ENCODE measurements at places on chromosomes 2 and 18.
A peak's percentile ranks its signal among the peaks of the same experiment; 100 is the strongest.

- DNase-seq: no peak
Measured at GRCh38 chr2:132725748-132726147, 55.7 kb upstream of the LYPD1 start.

GRCh38 chr2:232170396-232170795 lies 208.2 kb upstream of the ALPP start:
- DNase-seq: no peak

DNA sequence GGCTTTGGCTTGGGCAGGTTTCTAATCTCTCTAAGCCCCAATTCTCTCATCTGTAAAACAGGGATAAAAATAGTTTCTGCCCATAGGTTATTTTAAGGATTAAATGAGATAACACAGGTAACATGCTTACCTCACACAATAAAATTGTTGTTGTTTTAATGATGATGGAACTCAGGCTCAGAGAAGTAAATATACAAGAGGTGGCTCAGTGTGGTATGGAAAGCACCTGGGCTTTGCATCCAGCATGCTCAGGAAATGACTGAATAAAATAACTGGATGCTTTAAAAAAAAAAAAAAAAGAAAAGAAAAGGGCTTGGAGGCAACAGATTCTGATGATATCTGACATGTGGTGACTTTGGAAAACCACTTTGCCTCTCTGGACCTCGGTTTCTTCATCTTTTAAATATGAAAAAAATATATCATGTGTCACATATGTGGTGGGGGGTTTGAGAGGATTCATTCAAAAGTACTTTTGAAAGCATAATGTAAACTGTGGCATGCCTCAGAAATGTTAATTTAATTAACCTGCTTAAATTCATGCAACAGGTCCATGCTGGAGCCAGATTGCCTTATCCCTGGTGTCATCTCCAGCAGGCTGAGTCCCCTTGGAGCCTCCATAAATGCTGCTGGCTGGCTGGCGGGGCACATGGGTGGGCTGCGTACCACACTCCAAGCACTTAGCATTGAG lies 112.8 kb upstream of the CDC42EP3 start:
- DNase-seq: no peak

GRCh38 chr2:164839914-164840457 lies 1.6 kb downstream of the COBLL1 start:
- DNase-seq: no peak

DNA sequence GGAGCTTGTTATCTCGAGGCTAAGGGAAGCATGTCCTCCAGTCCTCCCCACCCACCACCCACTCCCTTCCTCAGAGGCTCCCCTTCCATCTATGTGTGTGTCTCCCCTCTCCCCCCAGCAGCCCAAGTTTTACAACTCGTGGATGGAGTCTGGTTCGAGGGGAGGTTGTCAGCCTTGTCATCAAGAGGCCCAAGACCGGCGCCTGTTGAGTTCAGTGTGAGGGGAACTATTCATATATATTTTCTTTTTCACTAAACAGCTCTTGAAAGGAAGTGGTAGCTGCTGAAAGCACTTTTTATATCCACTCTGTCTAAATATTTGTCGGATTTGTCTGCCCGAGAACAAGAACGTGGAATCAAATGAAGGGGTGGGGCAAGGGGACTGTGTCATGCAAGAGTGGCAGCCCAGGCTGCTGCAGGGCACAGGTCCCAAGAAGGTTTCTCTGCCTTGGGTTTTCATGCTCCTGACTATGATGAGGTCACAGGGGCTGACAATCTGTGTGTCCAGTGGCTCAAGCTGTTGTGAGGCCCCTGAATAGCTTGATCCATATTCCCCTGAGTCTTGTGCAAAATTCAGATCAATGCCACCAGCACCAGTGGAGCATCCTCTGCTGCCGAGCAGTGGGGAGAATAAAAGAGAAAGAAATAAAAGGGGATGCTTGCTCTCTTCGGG lies 35.0 kb downstream of the NRP2 start:
- DNase-seq: no peak

DNA sequence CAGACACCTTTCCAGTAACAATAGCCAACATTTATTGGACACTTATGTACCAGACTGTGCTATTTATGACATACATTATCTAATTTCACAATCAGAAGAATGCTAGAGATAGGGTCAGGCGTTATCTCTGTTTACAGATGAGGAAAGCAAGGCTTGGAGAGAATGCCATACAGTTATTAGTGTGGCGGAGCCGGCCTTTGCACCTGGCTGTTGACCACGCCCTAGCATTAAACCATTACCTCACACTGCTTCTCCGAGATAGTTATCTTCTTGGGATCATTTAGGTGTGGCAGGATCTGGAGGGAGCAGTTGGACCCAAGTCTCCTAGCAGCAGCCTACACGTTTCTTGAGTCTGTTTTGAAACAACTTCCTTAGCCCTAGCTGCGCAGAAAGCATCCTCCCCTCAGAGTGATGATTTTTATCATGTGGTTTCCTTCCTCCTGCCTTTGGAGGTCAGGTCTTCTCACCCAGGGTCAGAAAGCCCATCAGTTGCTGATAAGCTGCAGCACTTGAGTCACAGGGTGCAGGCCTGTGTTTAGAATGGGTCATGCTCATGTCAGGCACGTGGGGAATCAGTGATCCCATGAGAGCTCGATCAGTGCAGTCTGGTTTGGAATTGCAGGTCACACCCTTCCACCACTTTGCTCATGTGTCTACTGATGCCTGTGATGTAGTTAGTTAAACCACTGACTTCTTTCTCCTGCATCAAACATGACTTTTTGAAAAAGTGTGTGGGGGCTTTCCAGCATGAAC lies 118.2 kb downstream of the SPTBN1 start:
- peak; percentile 37 for DNase-seq

DNA sequence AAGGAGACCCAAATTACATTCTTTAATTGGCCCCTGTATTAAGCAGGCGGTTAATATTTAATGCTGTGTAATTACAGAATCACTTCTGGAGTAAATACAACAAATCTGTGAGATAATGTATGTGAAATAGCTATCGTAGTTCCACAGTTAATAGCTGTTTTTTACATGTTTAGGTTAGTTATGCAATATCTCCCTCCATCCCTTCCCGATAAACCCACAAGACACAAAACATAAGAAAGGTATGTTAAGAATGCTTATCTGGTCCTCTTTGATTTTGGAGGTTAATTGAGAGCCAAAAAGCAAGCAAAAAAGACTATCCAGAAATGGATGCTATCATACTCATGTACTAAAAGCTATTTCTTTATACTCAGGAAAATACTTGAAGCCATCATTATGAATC lies 49.1 kb downstream of the ZNF638 start:
- no peak for DNase-seq

GRCh38 chr2:229407170-229407569 lies 136.1 kb upstream of the PID1 start:
- DNase-seq: no peak

DNA sequence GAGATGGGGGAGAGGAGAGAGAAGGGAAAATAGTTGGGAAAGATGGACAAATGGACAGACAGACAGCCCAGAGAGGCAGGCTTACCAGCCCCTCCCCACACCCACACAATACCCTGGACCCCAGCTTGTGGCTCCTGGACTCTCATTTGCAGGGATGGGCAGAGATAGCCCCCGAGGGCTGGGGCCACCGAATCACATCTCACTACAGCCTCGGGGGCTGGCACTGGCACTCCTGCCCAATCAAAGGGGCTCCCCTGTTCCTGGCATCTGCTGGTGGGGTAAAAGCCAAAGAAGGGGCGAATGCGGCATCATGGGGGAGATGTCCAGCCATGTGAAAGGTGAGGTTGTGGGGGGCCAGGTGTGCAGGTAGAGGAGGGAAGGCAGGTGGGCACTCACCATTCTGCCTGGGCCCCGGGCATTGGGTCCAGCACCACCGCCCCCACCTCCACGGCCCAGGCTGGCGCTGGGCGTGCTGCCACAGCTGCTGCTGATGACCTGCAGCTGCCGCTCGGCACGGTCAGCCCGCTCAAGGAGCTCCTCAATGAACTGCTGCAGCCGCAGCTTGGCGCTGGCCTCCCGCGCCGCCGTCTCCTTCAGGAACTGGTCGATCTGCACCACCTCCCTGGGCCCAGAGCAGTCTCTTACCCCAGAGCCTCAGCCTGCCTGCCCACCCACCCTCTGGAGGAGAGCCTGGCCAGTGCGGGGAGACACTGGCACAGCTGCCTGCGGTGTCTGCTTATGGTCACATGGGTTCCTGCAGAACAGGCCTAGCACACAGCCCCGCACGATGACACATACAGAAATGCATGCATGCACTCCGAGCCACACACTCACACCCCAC lies 18.0 kb downstream of the FBXO41 start:
- DNase-seq: no peak

GRCh38 chr2:74242354-74243071 lies 44.1 kb downstream of the MTHFD2 start:
- no peak for DNase-seq

DNA sequence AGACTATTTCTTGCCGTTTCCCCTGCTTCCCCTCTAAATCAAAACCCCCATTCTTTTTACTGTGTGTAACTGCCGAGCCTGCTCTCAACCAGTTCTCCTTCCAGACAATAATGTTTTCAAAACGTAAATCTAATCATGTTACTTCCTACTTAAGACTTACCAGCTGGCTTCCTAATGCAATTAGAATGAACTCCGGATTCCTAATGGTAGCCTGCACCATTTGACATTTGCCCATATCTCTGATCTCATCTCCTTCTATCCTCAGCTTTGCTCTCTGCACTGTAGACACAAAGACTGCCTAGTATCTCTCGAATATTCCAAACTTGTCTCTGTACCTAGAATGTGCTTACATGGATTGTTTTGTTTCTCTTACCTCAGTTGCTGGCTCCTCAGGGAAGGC lies 12.9 kb downstream of the TTL start:
- no peak for DNase-seq

- no peak for DNase-seq
Measured at GRCh38 chr2:234412726-234413125, 84.2 kb downstream of the ARL4C start.

DNA sequence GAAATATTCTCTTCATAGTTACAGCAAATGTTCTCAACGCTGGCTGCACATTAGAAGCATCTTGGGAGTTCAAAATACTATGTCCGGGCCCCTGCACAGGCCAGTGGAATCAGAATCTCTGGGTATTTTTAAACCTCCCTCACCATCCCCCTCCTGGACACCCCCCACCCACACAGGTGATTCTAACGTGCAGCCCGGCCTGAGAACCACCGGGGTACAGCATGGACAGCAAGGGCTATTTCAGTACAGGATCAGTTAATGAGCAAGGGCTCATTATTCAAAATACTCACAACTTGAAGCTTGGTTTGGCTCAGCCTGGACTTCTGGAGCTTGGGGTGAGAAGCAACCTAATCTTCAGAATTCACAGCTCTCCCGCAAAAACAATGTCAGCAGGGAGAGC lies 31.4 kb downstream of the INO80C start:
- no peak for DNase-seq

GRCh38 chr2:205675861-205676516 lies 6.3 kb upstream of the NRP2 start:
- DNase-seq: no peak

- peak; percentile 21 for DNase-seq
Measured at GRCh38 chr2:109331896-109332848, 203.2 kb downstream of the SH3RF3 start.

- no peak for DNase-seq
Measured at GRCh38 chr2:215919624-215920243, 93.6 kb downstream of the MREG start.

- DNase-seq: no peak
Measured at GRCh38 chr2:63057249-63058143, 6.9 kb downstream of the OTX1 start.

GRCh38 chr18:23337599-23338444 lies 115.3 kb upstream of the RIOK3 start:
- DNase-seq: no peak

- no peak for DNase-seq
Measured at GRCh38 chr2:131394147-131394931, 30.4 kb upstream of the RAB6D start.

- no peak for DNase-seq
Measured at GRCh38 chr2:14501061-14501460, 131.5 kb upstream of the LRATD1 start.

Data from stimulated activated CD4-positive, alpha-beta T cell treated with anti-CD3 and anti-CD28 coated beads, Interleukin-4, amount 100 ng/mL, for 48 hours (primary cell).